ENCODE measurements at places on chromosomes 12 and 14. TPM values are rescaled to one million over a fixed set of nuclear protein-coding genes. Genes with fewer than 3 reads are reported as not detected.

The ADSS1 gene
- polyA plus RNA-seq = 14.5 TPM

DNA sequence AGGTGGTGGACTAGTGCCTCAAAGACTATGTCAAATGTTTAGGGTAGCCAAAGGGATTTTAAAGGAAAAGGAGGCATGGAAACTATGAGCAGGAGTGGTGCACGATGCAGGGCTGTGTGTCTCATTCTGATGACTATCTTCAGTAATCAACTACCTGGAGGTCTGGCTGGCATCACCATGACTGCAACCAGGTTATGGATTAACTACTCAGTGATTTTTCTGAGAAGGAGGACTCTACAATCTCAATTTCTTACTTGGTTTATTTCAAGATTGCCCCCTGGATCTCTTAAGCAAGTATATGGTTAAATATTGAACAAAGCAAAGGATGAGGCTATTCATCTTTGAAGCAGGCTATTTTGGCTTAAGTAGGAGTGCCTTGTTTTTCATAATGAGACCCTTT is 19.2 kb upstream of the EDDM3A start:
- DNase-seq = no peak

- no peak for DNase-seq
Measured at GRCh38 chr12:53254816-53255545, 13.1 kb upstream of the ESPL1 start.

- DNase-seq = no peak
Measured at GRCh38 chr12:18981732-18982131, 147.8 kb upstream of the PLEKHA5 start.
